Activated naive CD4-positive, alpha-beta T cell treated with anti-CD3 and anti-CD28 coated beads, Interleukin-2, amount 10 ng/mL, durations not matched to agents 5 hours and 36 hours (primary cell): ENCODE measurements at places on chromosomes 3 and 15. TPM values are rescaled to one million over a fixed set of nuclear protein-coding genes. Genes with fewer than 3 reads are reported as not detected.

DPPA2 gene
- total RNA-seq: not detected

RNF168 gene
- total RNA-seq: 35.4 TPM

CDCP1 gene
- total RNA-seq: 6.2 TPM

ETV5 gene
- 2.3 TPM for total RNA-seq

MINAR1 gene
- total RNA-seq: 0.33 TPM

ARIH1 gene
- 128 TPM for total RNA-seq

SLC27A2 gene
- 6.2 TPM for total RNA-seq

GOLGA6C gene
- not detected for total RNA-seq

KBTBD8 gene
- 9.3 TPM for total RNA-seq

SLC6A1 gene
- total RNA-seq: not detected

SERINC4 gene
- total RNA-seq: 0.24 TPM

SIAH2 gene
- total RNA-seq: 32.9 TPM

HTR3E gene
- not detected for total RNA-seq

PPP1R14D gene
- total RNA-seq: not detected

GPR176 gene
- not detected for total RNA-seq

OR5K2 gene
- not detected for total RNA-seq

ISLR gene
- total RNA-seq: not detected
